Stimulated activated CD8-positive, alpha-beta memory T cell treated with anti-CD3 and anti-CD28 coated beads, Interleukin-7, amount 100 ng/mL, for 4 hours (primary cell): ENCODE measurements at places on chromosomes 4 and X.

GRCh38 chrX:23276475-23276874 lies 58.2 kb upstream of the PTCHD1 start:
- no peak for DNase-seq

GRCh38 chr4:1969928-1970723 lies 38.6 kb downstream of the NELFA start:
- no peak for DNase-seq

DNA sequence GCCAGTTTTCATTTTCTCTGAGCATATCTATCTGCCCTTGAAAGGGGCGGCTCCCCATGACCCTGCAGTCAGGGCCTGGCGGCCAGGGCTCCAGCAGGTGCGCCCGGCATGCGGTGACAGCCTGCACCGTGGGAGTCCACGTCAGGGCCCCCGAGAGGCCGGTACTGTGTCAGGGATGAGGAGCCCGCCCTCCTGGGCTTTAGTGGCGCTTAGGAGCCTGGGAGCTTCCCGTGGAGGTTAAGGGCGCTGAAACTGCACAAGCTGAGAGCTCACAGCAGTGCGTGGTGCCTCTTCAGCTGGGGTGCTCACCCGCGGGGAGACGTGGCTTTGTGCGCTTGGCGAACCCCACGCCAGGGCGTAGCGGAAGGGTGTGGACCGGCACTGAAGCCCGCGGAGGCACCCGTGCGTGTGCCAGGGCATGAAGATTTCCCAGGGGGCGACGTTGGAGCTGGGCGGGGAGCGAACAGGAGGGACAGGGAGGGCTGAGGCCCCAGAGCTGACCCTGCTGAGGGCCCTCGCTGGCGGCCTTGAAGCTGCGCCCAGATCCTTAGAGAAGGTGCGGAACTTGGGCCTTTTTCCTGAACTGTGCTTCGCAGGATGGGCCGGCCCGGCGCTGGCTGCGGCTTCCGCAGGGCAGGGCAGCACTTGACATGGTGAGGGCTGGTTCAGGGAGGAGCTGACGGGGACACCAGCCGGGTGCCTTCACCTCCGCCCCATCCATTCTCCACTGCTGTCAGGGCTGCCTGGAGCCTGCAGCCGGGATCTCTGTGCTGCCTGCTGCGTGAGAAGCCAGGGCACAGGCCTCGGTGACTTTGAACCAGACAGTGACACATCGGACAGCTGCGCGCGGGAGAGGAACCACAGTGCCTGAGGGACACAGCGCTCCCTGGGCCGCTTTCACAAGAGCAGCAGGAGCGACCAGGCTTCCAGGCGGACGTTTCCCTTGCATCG lies 32.9 kb downstream of the HTT-AS start:
- DNase-seq = no peak

GRCh38 chrX:27336466-27337091 lies 126.6 kb downstream of the PPP4R3C start:
- no peak for DNase-seq

DNA sequence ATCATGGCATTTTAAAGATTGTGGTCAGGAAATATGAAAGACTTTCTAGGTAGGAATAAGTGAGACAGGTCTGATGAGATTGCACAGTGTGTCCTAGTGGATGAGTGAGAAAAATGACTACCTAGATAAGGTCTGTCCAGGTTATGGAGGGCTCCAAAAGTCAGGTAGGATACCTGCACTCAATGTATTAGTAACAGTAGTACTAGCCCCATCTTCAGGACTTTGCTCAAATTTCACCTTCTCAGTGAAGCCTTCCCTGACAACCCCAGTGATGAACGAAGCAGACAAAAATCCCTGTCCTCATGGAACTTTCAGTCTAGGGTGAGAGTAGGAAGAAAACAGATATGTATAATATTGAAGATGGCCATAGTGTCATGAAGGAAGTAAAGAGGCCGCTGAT lies 85.7 kb downstream of the ZIC3 start:
- no peak for DNase-seq

DNA sequence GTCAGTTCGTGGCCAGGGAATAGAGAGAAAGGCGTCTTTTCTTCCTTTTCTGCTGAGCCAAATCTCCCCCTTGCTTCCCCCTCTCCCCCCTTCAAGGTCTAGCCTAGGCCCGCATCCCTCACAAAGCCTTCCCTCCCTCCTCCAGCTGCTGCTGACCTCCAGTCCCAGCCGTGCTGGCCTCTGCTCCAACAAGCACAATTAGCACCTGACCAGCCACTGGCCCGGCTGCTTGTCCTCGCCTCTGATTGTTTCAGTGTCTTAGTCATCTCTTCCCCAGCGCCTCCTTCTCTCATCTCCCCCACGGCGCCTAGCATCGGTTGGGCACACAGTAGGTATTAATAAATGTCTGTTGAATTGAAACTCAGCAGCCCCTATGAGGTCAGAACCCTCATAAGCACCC lies 4.2 kb downstream of the ELF4 start:
- DNase-seq = no peak

DNA sequence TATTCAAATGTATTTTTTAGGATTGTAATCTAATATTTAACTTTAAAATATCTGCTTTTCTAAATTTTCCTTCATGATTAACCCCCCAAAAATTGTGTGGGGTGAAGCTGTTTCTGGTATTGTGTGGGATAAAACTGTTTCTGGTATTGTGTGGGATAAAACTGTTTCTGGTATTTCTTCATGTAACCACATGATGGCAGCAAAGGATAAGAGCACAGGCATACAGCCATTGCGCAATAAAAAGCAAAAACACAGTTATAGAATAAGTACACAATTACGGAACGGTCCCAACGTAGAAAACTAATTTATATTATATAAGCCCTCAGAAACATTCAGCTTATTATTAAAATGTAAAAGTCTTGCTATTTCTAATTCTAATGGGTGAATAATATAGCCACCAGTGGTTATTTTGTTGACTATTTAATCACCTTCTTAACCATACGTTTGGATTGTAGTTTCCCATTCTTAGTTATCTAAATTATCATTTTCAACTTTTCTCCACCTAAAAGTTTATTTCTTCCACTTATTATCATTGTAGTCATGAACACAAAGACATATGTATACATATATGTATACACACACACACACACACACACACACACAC lies 333.9 kb upstream of the FSTL5 start:
- DNase-seq = no peak

GRCh38 chrX:39170464-39170863 lies 369.2 kb downstream of the MID1IP1 start:
- no peak for DNase-seq

DNA sequence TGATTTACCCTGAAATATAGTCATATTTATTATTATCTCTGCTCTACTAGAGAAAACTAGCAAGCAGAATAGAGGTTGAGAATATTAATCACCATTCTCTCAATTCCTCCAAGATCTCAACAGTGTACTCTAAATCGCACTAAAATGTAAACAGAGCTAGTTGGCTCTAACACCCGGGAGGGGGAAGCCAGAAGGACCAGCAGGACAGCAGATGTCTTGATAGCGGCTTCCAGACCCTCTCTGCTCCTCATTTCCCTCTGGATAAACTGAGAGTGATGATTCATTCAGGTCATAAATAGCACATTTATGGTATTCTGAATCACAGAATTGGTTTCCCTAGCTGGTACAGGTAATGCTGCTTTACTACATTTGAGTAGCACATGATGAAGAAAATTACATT lies 82.5 kb downstream of the TBC1D9 start:
- DNase-seq = no peak

DNA sequence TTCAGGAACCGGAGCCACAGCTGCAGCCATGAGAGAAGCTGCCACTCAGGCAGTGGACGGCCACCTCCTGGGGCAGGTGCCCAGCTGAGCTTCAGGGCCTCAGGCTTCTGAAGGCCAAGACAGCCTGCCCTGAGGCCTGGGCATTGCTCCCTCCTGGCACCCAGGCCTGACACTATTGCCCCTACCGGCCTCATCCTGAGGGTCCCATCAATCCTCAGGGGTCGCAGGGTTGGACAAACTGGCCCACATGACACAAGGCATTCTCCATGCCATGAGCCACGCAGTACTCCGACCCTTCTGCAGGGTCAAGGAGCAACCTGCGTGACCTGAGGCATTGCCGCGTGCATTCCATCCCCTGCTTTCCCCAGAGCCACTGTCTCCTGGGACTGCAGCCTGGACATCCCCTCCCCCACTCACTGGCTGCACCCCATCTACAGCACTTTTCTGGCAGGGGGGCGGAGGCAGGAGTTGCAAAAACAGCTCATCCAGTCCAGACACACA lies 3.0 kb upstream of the ZFP92 start:
- DNase-seq = no peak

DNA sequence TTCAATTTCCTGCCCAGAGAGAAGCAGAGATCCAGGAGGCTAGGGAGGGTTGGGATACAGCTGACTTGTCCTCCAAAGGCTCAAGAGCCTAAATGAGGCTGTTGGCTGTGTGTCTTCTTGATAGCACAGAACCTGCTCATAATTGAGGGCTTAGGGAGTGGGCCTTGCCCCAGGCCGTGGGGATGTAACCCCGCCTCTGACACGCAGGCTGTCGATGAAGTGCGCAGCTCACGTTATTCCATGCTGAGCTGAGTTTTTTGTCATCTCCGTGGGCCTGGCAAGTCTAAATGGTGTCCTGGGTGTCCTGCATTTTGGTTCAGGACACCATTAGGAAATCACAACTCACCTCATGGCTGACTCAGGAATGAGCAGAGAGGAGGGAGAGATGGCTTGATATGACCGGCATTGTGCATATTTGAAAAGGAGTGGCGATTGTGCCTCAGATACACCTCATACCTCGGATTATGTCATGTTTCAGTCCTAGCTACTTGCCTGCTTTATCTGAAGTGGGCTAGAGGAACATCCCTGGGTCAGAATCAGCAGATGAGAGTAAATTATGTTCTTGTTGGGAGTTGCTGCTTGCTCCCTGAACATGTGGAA lies 43.7 kb downstream of the FHDC1 start:
- no peak for DNase-seq

GRCh38 chrX:152904151-152905080 lies 6.5 kb downstream of the ZNF185 start:
- peak; percentile 3 for DNase-seq

GRCh38 chr4:87975466-87975865 lies at the start of gene SPP1:
TSS of gene SPP1 (plus strand) at chr4:87975714. CDS start at chr4:87976896, 1,182 bp downstream.
- DNase-seq = peak; percentile 5

- no peak for DNase-seq
Measured at GRCh38 chr4:835148-836002, 9.4 kb upstream of the CPLX1 start.

- no peak for DNase-seq
Measured at GRCh38 chr4:53815281-53815680, 224.0 kb upstream of the LNX1 start.

DNA sequence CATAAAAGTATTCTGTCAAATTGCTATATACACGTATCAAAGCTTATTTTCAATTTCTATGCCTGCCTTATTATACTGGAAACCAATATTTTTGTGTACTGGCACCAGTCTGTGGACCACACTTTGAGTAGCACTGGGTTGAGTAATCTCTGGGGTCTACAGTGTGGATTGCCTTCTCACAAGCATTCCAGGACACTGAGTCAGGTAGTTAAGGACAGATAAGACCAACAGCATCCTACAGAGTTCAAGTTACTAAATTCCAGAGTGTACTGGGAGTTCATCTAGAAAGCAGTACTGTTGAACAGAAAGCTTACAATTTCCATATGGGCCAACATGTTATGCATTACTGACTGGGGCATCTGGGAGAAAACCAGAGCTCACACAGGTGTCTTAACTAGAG lies 61.8 kb downstream of the VMA21 start:
- no peak for DNase-seq

DNA sequence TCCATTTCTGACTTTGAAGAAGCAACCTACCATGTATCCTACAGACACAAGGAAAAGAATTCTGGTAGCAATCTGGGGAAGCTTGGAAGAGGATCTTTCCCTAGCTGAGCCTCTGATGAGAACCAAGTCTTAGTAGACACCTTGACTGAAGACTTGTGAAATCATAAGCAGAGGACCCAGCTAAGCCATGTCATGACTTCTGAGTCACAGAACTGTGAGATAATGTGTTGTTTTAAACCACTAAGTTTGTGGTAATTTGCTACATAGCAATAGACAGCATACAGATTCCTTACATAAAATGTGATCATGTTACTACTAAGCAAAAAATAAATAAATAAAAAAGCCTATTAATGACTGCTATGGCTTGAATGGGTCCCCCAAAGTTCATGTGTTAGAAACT lies 71.3 kb upstream of the ANKRD50 start:
- DNase-seq = no peak

GRCh38 chrX:141936080-141936479 lies 32.4 kb downstream of the MAGEC1 start:
- DNase-seq = no peak

DNA sequence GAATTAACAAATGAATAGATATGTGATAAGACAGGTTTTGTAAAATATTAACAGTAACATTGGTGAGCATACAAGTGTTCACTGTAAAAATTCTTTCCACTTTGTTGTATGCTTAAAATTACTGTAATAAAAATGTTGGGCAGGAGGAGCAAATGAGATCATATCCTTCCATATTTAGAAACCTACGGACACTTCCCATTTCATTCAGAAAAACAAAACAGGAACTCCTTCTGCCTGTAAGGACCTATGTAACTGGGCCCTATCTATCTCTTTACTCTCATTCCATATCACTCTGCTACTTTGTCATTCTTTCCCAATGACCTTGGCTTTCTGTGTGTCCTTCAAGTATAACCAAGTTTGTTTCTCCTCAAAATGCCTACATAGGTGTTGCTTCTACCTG lies 53.7 kb upstream of the SLC39A8 start:
- no peak for DNase-seq

- DNase-seq = no peak
Measured at GRCh38 chr4:151690164-151690870, 70.5 kb downstream of the GATB start.

DNA sequence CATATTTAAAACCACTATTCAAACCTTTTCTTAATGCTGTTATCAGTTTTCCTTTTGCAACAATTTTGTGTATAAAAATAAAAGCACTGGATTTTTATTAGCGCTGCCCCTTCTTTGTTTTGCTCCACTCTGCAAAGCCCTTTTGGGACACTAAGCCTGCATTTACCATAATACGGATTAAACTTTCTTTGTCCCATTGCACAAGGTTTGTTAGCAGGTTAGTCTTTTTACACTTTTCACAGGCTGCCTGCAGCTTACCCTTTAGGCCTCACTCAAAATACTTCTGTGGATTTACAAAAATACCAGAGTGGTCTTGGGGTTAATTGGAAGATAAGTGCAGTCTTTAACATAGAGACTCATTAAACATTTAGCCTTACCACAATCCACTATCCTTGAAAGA lies 35.7 kb upstream of the MAB21L2 start:
- no peak for DNase-seq

DNA sequence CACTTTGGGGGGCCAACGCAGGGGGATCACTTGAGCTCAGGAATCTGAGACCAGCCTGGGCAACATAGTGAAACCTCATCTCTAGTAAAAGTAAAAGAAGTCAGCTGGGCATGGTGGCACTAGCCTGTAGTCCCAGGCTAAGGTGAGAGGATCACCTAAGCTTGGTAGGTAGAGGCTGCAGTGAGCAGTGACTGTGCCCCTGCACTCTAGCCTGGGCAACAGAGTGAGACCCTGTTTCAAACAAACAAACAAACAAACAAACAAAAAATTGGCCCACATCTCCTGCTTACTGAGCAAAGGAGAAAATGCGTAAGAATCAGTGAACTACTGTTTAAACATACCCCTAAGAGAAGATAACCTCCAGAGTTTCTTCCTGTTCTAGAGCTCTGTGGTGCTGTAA lies 85.3 kb downstream of the FRYL start:
- no peak for DNase-seq
